ENCODE measurements at places on chromosomes 11 and 22.

DNA sequence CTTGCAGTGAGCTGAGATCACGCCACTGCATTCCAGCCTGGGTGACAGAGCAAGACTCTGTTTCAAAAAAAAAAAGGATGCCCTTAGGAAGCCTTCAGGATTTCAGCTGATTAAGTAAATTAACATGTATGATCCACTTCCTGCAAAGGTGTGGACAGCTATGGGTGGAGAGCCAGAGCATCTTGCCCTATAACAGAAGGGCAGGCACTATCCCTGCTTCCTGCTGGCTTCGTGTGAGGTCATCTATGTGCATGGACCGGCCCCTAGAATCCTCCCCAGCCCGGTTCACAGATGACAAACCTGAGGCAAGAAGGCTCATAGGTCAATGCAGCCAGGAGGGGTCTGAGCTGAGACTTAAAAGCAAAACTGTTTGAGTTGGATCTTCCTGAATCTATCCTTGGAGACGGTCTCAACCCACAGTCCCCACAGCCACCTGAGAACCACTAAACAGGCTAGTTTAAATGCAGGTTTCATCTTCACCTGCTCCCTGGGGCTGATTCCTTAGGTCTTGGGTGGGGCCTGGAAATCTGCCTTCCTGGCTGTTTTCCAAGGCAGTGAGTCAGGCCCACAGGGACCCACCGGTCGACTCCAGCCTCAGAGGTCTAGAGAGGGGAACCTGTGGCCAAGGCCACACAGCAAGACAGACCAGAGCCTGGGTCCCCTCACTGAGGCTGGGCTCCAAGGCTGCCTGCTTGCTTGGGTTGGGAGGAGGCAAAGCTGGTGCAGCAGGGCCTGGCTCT lies 55.2 kb upstream of the MPEG1 start:
- DNase-seq = no peak
- no peaks in the 10 kb centered on the region for H3K27me3 ChIP-seq
- H3K4me1 ChIP-seq = no peaks in the 10 kb centered on the region
- no peak overlapping the region for H3K4me3 ChIP-seq
- no peak overlapping the region for H3K27ac ChIP-seq

GRCh38 chr22:38699143-38699542 lies 1.6 kb downstream of the JOSD1 start:
- peaks cover 43% of the 10 kb centered on the region for H3K4me1 ChIP-seq
- no peaks in the 10 kb centered on the region for H3K27me3 ChIP-seq
- peaks cover 3% of the 10 kb centered on the region for H3K36me3 ChIP-seq
- no peak for DNase-seq
- H3K27ac ChIP-seq = peak overlapping the region; percentile 96

GRCh38 chr11:110580571-110580970 lies 131.7 kb downstream of the ARHGAP20 start:
- H3K27ac ChIP-seq = no peak overlapping the region
- H3K4me3 ChIP-seq = no peak overlapping the region
- no peaks in the 10 kb centered on the region for H3K4me1 ChIP-seq
- H3K27me3 ChIP-seq = no peaks in the 10 kb centered on the region
- DNase-seq = no peak

- peaks cover 33% of the 10 kb centered on the region for H3K4me1 ChIP-seq
- H3K4me3 ChIP-seq = peak overlapping the region; percentile 56
- peaks cover 34% of the 10 kb centered on the region for H3K36me3 ChIP-seq
- H3K27me3 ChIP-seq = no peaks in the 10 kb centered on the region
- peak overlapping the region; percentile 77 for H3K27ac ChIP-seq
- peak; percentile 99 for DNase-seq
These were observed 13.8 kb downstream of the PLXNB2 start for GRCh38 chr22:50293441-50294318.

DNA sequence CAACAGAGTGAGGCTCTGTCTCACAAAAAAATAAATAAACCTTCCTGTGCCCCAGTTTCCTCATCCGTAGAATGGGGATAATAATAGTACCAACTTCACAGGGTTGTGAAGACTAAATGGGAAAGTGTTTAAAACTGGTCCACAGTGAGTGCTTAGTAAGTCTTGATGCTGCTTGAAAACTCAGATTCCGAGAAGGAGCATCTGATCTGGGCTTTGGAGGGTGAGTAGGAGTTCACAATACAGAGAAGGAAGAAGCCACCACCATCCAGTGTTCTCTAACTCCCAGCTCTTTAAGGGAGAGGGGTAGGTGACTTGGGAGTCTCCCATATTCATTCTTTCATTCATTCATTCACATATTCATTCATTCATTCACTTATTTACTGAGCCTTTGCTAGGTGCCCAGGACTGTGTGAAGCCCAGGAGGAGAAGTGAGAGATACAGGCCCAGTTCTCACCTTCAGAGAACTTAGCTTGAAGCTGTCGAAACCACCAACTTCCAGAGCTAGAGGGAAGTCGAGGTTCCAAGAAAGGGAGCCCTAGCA lies 17.7 kb downstream of the CYTH4 start:
- H3K4me1 ChIP-seq = peaks cover 20% of the 10 kb centered on the region
- H3K27me3 ChIP-seq = no peaks in the 10 kb centered on the region
- H3K4me3 ChIP-seq = no peak overlapping the region
- no peak for DNase-seq
- no peaks in the 10 kb centered on the region for H3K36me3 ChIP-seq
